ENCODE measurements at places on chromosomes 1 and 21.

DNA sequence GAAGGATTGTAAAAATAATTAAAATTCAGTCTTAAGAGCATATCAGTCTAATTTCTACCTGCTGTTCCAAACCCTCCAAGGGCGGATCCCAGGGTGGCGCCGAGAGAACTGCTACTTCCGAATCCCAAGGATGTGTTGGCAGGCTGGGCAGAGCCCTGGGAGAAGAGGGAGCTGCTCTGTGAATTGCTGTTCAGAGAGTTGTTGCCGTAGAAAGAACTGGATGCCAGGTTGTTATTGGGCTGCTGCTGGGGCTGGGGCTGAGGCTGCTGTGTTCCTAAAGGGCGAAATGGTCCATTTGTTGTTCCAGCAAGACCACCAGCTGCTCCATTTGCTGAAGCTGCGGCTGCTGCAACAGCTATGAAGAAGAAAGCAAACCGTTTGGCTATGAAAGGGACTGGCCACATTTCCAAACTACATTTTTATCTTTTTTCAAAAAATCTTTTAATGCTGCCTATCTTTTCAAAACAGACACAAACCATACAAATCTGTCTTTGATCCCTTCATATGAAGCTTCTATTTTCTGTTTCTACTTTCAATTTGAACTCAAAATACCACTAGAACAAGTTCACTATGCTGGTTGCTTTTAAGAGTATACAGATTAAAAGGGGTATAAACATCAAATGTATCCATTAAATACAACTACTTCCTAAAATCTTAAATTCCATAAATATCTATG, 57.5 kb upstream of the SDC3 start:
- DNase-seq: no peak

- no peak for DNase-seq
Measured at GRCh38 chr1:206808615-206809014, 36.3 kb upstream of the IL10 start.

- DNase-seq: no peak
Measured at GRCh38 chr1:93399781-93400180, 48.1 kb upstream of the FNBP1L start.

DNA sequence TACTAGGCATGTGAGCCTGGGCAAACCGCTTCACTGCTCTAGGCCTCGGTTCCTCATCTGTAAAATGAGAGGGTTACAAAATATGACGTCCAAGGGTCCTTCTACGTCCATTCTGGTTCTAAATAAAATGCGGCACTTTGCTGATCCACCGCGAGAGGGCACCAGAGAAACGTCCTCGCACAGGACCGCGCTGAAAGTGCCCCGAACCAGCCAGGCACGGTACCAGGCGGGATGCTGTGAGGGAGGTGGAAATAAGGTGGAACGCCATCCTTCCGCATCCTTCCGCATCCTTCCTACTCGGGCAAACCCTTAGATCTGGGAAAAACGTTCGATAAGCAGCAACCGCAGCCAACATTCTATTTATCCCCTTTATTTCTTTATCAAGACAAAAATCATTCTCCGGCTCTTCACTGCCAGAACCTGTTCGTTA, 60.3 kb upstream of the KRTAP19-8 start:
- DNase-seq: no peak

DNA sequence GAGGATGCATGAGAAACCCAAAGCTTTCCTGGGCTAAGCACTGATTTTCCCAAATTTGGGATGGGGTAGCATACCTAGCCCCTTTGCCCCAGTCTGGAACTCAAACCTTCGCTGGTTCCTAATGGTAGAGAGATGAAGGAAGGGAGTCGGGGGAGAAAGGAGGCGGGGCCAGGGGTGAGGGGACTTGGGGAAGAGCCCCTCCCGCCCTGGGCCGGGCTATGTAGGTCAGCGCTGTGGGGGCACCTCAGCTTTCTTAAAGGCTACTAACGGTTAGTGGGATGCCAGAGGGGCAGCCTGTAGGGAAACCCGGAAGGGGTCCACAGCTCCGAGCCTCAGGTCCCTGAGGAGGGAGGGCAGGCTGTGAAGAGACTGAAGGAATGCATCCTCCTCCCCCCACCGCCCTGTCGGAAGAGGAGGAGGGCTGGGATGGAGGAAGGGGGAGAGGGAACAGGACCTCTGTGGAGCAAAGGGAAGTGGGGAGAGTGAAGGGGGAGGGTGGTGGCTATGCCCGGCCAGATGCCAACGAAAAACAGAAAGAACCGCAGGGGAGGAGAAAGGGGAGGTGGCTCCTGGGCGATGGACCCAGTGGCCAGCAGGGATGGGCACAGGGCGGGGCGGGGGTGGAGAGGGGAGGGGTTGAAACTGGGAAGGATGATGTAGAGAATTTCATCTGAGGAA, 1.3 kb downstream of the CADM3 start:
- DNase-seq: no peak

GRCh38 chr21:38229260-38229877, 27.4 kb upstream of the KCNJ15 start:
- DNase-seq: no peak

- DNase-seq: no peak
Measured at GRCh38 chr1:75742047-75742625, 17.6 kb downstream of the ACADM start.

GRCh38 chr1:205951746-205952145, 8.5 kb upstream of the SLC26A9 start:
- no peak for DNase-seq

DNA sequence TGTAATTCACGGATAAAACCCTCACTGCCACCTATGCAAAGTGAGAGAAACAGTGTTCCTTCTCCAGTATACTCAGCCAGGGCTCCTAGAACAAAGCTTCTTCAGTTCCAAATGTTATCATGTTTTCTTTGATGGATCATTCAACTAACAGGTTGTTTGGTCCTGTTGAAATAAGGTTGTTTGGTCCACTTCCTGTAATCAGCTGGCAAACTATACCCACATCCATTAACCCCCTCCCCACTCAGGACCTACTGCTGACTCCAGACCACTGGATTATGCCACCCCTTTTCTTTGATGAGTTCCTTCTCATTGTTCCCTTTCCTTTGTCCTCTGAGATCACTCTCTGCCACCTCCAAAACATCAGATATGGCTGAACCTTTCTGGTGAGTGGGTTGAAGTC, 267.7 kb upstream of the USP25 start:
- DNase-seq: no peak

GRCh38 chr21:14403681-14404318, 20.9 kb upstream of the HSPA13 start:
- no peak for DNase-seq
